ENCODE measurements at places on chromosomes 16 and 17.

GRCh38 chr16:9500872-9501271, 409.4 kb downstream of the HAPSTR1 start:
- DNase-seq, result no peak

- no peak for DNase-seq
Observed at GRCh38 chr16:12460064-12460392, 343.7 kb downstream of the CPPED1 start.

GRCh38 chr17:78294776-78295175, 63.3 kb downstream of the TMEM235 start:
- no peak for DNase-seq

DNA sequence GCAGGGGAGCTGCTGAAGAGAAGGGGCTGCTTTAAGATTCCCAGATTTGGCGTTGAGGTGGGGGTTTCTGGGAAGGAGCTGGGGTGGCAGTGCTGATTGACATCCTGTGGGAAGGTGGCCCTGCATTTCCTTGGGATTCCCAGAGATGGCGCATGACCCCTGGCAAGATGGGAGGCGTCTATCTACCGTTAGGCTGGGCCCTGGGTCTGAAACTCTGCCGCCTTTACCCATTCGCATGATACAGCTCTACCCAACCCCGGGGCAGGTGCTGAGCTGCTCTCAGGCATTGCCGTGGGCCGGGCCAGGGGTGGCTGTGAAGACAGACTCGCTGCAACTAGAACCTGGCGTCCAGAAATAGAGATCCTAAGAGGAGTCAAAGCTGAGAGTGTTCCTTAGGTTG, 9.9 kb upstream of the MVD start:
- no peak for DNase-seq

- no peak for DNase-seq
Observed at GRCh38 chr17:46976626-46977270, 2.3 kb downstream of the RPRML start.

GRCh38 chr17:48993951-48994350, 3.2 kb upstream of the IGF2BP1 start:
- no peak for DNase-seq

DNA sequence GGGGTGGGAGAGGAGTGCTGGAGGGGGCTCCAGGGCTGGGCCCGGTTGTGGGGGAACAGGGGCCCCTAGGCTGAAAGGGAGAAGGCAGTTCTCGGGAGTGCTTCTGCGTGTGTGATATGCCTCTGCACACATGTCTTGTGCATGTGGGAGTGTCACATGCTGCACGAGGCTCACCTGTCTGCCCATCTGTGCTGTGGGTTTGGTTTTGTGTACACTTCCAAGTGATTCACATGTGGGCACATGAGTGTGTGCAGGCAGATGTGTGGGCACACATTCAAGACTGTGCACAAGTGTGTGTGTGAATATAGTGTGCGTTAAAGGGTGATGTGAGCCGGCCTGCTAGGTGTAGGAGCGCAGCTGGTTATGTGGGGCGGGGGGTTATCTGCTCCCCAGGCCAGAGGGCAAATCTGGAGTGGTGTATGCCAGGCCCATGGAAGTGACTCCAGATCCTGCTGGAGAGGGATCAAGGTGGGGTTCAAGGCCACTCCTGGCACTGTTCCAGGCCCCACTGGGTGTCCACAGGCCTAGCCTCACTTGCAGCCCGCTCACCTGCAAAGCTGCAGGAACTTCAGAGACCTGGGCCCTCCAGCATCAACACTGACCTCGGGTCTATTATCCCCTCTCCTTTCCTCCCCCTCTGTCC, 3.8 kb upstream of the BAHCC1 start:
- DNase-seq, result no peak

DNA sequence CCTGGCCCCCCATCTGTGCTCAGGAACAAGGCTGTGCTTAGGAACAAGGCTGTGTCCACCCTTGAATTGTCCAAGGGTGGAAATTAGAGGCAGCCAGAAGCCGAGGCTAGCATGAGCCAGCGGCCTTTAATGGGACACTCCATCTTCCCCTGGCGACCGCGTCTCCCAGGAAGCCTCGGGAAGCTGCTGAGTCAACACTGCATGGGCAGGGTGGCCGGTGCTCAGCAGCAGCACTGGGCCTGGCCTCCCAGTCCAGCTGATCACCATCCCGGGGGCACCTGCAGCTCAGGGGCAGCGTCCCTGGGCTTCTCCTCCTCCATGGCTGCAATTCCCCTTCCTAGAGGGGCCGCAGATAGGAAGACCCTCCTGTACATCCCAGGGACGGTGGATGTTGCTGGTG, 180.8 kb downstream of the ENGASE start:
- DNase-seq, result no peak

DNA sequence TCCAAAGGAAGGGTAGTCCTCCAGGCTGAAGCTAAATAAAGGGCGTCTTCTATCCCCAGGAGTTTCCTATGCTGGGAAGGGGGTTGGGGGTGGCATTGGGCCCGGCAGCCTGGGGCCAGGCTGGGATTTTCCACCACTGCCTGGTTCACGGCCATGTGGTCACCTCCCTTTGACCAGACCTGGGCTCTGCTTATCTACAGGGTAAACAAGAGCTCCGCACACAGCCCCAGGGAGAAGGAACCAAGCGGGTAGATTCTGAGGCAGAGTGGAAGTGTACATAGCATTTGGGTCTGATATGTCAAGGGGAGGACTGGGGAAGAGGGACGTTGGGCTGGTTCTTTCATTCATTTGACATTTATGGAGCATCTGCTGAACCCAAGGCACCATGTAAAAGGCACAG, 27.2 kb upstream of the TMEM220 start:
- no peak for DNase-seq

DNA sequence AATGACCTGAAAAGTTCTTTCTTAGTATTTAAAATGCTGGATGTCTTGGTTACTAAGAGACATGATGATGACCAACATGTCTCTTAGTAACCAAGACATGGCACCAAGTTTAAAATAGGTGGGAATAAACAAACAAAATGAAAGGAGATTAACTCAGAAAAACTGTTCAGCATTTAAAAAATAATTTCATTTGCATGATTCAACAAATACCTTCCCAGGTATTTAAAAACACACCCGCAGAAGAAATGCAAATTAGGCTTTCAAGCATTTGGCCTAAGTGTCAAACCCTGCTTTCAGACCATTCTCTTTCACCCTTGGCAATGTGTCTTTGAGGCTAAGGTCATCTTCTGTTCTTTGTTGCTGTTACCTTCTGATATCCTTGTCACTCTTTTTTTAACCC, 91.4 kb upstream of the CORO6 start:
- DNase-seq, result no peak

- DNase-seq, result no peak
Observed at GRCh38 chr17:64418506-64419339, 28.1 kb upstream of the PECAM1 start.

DNA sequence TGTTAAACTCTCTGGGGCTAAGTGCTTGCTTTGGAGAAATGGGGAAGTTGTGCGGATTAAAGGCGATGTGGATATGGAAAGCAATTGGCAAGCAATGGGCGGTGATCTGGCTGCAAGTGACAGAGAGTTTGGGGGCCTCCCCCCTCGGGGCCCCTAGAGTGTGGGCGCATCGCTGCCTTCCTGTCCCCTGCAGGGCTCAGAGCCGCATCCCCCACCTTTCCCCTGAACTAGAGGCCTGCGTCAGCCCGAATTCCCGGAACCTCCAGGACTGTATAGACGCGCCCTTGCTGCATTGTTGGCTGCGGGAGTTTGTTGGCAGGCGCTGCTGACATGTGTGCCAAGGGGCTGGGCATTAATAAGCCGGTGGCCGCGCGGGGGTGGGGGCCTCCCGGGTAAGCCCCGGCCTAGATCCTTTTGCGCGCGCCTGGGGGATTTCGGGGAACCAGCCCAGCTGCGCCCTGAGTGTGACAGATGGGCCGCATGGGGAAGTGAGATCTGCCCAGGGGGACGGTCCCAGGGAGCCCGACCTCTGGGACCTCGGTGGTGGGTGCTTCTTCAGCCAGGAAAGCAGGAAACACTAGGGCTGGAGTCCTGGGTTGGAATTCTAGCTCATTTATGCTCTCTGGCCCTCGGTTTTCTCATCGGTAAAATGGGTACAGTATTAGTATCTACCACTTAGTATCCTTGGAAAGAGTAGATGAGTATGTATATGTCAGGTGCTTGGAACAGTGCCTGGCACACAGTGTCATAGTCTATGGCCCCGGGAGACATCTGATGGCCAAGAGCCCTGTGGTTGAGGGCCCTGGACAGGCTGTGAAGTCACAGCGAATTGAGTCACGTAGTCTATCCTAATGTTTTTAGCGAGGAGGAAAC, 1.0 kb downstream of the EEF2K start:
- DNase-seq, result no peak

GRCh38 chr16:79484237-79484636, 116.3 kb downstream of the MAF start:
- DNase-seq, result no peak

- no peak for DNase-seq
Observed at GRCh38 chr17:80910043-80910442, 81.6 kb upstream of the CHMP6 start.

- DNase-seq, result no peak
Observed at GRCh38 chr17:75765981-75766380, 989 bp upstream of the GALK1 start.

DNA sequence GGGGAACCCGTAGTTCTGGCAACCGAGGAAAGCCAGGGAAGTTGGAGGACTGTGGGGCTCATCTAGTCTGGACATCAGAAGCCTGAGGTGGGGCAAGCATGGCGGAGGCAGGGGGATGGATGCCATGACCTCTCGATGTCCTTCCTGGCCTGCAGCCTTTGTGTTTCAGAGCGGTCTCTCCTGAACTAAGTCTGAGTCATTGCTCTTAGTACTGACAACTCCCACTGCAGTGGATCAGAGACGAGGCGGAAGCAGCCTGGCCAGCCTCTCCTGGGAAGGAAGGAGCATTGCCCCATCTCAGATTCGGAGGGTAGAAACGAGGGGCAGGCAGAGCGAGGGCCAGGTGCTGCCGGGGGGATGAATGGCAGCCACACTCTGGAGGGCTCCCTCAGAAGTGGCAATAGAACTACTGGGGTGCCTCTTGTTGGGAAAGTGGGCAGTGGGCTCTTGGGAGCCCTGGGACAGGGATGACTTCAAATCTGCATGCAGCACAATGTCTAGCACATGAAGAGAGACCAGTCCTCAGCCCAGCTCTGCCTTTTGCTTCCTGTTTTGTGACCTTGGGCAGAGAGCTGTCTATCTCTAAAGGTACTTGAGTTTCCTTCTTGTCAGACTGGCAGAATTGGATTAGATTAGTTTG, 3.6 kb upstream of the STAC2 start:
- DNase-seq, result no peak

- no peak for DNase-seq
Observed at GRCh38 chr16:32116080-32116479, 137.0 kb upstream of the TP53TG3D start.

- no peak for DNase-seq
Observed at GRCh38 chr16:68481636-68482035, 33.3 kb upstream of the SMPD3 start.

GRCh38 chr17:77668518-77668917, 290.0 kb upstream of the TNRC6C start:
- no peak for DNase-seq

DNA sequence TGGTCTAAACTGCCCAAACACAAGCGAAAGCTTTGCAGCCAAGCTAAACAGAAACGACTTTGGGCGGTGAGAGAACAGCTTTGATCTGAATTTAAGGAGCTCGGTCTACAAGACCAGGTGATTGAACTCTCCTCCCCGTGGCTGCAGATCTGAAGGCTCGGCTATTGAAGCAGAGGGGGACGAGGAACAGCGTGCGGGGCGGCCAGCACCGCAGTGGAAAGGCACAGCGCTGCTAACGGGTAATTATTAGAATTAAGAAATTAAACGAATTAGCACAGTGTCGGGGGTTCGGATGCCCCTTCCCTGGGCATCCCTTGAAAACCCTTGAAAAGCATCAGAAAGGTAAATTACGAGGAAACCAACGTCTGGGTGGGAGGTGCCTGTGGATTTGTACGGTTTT, 431 bp downstream of the TEKT3 start:
- no peak for DNase-seq

DNA sequence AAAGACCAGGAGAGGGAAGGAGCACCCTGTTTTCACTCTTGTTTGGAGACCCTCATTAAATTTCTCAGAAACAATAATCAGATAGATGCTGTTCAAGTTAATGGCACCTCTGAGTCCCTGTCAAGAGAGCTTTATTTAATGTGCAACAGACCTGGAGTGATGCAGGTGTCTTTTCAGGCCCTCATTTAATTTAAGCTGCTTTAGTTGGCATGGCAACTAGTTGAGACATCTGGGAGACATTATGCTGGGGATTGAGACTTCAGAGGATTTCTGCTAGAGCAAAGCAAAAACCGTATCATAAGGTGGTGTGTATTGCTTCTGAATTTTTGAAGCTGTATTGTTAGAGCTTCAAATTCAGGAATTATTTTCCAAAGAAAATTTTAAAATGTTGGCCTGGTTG, 108.5 kb downstream of the NLK start:
- no peak for DNase-seq

GRCh38 chr17:78981010-78981888, 1.5 kb upstream of the LGALS3BP start:
- no peak for DNase-seq

DNA sequence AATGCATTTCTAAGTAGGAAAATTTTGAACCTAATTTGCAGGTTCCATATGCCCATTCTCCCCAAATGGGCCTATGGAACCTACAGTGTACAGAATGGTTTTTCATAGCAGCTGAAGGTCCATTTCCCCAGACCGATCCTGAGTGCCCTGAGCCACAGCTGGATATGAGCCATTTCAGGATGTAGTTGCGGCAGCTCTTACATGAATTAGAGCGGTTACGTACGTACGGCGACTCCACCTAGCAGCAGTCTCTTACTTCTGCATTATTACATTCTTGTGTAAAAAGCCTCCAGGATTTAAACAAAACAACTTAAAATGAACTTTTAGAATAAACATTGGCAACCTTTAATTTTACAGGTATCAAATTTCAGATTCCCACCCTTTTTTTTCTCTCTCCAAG, 225.3 kb downstream of the SNX29 start:
- no peak for DNase-seq

DNA sequence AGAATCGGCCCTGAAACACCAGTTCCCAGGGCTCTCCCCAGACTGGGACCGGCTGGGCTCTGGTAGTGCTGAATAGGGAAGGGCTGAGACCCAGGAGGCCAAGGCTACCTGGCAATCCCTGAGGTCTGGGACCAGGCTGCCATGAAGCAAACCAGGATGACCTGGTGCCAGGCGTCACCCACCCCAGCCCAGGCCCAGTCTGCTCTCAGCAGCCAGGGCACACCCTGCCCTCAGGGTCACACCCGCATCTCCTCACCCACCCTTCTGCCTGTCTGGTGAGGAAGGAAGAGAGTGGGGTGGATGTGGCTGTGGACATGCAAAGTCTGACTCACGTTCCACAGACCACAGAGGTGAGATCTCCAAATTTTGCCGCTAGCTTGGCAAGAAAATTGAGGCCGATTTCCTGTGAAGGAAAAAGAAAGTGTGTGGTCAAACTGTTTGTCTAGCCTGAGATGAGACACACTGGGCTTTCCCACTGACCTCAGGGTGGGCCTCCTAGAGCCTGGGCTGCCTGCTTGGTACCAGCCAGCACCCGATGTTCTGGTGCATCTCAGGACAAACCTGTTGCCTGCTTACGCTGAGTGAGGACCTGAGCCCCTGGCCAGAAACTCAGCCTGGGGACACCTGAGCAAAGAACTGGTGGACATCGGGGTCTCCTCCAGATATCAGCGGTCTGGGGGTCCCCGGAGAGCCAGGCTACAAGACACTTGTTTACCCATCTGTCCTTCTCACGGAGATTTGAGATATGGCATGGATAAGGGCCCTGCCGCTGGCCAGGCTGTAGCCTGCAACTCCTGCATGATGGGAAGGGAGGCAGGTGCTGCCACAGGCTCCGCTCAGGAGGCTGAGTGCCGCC, 6.3 kb upstream of the RAB37 start:
- DNase-seq, result peak; percentile 47
